ENCODE measurements at places on chromosomes 16 and 17. TPM values are rescaled to one million over a fixed set of nuclear protein-coding genes. Genes with fewer than 3 reads are reported as not detected.
A peak's percentile ranks its signal among the peaks of the same experiment; 100 is the strongest.

- no peak for DNase-seq
Measured at GRCh38 chr16:50614955-50615724, 66.0 kb downstream of the SNX20 start.

- peak; percentile 57 for DNase-seq
Measured at GRCh38 chr17:38798614-38799500, 499 bp downstream of the PIP4K2B start.

Gene PRSS33
- total RNA-seq: not detected

Gene ERBB2
- 51.1 TPM for total RNA-seq
